ENCODE measurements at places on chromosomes 3 and 15.

DNA sequence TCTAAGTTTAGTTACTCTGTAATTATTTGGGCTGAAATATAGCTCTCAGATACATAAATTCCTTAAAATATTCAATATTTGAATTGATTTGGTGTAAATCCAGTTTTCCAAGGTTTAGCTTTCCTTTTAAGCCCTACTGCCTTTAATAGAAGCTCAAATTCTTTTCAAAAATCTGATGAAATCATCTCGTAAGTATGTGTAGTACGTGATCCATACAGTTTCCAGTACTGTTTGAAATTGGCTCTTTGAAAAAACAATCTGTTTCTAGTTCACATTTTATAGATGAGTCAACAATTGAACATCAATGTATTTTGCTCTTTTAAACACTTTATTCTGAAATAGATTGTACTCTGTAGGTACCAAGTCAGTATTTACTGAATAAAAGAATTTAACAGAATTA is 84.2 kb downstream of the LRRC49 start:
- no peak for DNase-seq

DNA sequence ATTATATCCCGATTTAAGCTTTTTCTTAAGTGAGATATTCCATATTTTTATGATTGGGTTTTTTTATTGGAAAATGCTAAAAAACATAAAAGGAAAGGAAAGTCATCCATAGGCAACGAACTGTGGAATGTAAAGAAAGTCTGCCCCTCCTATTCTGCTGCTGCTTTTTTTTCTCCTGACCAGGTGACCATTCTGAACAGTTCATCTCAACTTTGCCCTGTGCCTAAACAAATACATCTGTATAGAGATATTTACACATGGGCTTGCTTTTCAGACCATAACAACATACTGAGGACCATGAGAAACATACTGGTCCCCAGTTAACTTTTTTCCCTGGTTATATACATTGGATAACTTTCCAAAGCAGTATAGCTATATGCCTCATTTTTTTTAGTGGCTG is 18.9 kb upstream of the MLF1 start:
- DNase-seq = no peak

GRCh38 chr3:188827103-188827502 is 344.7 kb upstream of the TPRG1 start:
- DNase-seq = peak; percentile 56

DNA sequence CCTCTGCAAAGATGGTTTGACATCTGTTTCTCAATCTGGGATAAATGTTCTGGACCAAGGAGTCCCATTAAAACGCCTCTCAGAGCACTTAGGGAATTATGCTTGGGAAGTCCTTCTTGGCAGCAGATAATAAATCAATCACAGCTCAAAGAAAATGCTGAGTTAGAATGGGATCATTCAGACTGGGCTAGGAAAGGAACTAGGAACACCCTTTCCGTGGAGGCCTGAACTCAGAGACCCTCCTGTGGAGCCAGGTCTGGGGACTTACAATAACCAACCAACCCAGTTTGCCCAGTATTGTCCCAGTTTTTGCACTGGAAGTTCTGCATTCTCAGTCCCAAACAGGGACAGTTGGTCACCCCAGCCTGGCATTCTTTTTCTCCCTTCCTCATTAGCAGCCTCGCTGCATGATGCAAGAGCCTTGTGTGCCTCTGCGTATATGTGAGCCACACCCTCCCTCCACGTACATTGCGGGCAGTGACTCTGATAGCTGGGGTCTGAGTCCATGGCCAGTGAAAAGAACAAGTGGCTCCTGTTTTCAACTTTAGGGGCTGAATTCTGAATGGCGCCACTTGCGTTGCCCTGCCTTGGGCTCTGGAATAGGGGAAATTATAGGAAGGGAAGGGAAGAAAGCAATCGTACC is 88.7 kb downstream of the SEMA5B start:
- DNase-seq = peak; percentile 90

- peak; percentile 21 for DNase-seq
Measured at GRCh38 chr15:45790325-45790943, 155.6 kb downstream of the SQOR start.

DNA sequence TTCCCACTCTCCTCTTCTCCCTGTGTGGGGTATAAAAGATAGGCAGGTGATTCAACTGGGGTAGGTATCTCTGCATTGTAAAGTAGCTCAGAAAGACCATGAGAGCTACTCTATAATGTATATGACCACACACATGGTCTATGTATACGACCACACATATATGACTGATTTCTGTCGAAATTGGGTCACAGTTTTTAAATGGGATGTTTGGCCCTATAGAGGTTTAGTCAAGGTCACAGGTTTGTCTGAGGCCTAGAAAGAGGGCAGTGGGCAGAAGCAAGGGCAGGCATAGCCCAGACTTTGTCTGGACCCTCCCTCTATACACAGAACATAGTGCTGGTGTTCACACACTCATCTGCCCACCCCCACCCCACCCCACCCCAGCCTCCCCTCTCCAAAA is 4.4 kb downstream of the LAMP3 start:
- DNase-seq = peak; percentile 19

DNA sequence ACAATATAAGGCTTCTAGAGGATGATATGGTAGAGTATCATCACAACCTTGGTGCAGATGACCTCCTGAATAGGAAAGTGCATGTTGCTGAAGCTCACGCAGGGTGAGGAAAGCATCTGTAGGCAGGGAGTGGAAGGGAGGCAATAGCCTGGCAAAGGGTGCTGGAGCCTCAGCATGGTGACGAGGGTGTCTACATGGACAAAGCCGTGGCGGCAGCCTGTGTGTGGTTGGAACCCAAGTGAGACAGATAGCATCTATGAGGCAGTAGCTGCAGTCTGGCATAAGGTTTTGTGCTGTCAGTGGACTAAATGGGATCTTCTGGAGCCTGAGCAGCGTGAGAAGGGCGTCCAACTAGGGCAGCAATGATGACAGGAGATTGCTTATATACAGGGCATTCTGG is 132.5 kb downstream of the DLG1 start:
- DNase-seq = no peak

- DNase-seq = no peak
Measured at GRCh38 chr15:39598958-39599845, 18.3 kb downstream of the THBS1 start.

DNA sequence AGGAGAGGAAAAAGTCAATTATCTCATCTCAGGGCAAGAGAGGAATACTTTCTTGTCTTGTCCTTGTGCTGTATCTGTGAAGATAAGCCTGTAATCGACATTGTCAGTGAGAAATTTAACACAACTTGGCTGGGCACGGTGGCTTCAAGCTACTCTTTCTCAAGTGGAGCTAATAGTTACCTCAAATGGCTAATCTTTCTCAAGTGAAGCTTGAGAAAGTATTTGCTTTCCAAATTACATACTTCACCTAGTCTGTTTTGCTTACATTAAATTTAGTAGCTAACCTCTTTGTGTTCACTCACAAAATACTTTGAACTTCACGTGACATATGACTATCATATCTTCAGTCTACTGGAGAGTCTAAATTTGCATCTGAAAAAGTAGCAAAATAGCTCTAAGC is 48.3 kb upstream of the B3GALNT1 start:
- DNase-seq = no peak

- DNase-seq = no peak
Measured at GRCh38 chr3:155637567-155637966, 107.3 kb downstream of the PLCH1 start.

- no peak for DNase-seq
Measured at GRCh38 chr3:19248143-19248542, 99.8 kb downstream of the KCNH8 start.

- no peak for DNase-seq
Measured at GRCh38 chr3:169509359-169509758, 154.2 kb downstream of the MECOM start.

GRCh38 chr3:78052746-78053145 is 1012.8 kb downstream of the ROBO2 start:
- no peak for DNase-seq

DNA sequence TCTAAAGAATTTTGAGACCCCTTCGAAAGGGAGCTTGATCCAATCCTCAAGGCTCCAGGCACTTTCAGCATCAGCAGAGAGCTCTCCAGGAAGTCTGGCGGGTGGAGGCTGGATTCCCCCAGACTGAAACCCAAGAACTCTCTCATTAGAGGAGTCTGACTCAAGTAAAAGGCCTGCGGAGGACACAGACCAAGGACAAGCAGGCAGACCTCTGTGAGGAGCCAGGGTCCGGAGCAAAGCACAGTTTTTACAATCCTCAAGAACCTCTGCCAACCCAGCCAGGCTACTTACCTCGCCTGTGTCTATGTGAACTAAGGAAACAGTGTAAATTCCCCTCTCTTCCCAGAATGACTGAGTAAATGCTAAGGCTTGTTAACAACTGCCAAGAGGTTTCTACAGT is 86.2 kb downstream of the FBN1 start:
- DNase-seq = no peak

DNA sequence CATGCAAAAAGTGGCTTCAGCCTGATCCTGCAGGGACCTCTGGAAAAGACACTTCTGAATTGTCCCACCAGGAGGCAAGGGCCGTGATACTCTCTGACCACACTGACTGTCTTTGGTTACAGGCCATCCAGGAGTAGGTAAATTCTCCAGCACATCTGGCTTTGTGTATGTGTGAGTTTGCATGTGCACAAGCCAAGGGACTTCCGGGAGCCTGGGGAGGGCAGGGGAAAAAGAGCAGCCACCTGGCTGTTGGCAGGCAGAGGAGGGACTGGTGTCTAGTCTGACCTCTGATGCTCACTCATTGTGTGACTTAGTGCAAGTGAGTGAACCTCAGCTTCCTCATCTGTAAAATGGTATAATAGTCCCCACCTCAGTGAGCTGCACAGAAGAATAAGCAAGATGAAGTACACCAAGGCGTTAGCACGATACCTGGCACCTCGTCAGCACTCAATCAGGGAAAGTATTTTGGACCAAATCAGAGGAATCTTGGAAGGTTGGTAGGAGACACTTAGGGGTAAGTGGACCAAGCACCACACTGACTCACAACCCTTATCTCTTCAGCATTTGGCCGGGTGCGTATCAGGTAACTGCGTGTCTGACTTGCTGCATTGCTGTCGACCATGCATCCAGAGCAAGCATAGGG is 19.1 kb downstream of the KLHL6 start:
- DNase-seq = no peak

GRCh38 chr15:76162784-76163456 is 103.1 kb downstream of the TMEM266 start:
- DNase-seq = no peak

GRCh38 chr3:78506061-78506460 is 1261.7 kb downstream of the ROBO1 start:
- no peak for DNase-seq

DNA sequence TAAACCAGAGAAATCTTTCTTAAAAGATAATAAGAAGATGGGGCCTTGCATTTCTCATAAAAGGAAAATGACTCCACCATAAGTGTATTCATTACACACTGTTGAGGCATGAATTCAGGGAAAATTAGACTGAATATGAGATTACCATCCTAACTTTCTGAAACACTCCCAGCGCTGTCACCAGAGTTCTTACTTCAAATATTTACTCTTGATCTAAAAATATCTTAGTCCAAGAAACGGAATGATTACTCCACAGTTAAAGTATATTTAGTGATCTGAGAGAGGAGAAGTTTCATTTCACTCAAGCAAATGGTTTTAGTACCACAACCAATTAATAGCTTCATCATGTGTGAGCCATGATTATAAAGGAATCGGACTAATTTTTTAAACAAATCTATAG is 300.3 kb downstream of the ZBTB20 start:
- no peak for DNase-seq

- no peak for DNase-seq
Measured at GRCh38 chr3:114120211-114120610, 58.6 kb downstream of the DRD3 start.

DNA sequence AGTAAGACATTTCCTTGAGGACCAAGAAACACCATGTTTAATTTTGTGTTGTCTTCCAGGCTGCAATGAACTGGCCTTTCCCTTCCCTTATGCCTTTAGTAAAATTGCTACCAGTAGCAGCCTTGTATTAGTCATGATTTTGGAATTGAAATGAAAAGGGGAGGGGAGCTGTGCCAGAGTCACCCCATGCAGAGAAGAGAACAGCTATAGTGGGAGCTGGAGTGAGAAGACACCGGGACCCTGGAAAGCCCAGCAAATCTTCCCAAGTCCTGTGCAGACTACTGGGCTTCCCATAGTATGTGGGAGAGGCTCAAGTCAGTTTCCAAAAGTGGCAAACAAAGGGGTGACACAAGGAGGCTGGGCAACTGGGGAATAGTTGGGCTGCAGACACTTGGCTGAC is 178.5 kb downstream of the NR1D2 start:
- no peak for DNase-seq

GRCh38 chr3:138070006-138070405 is 45.4 kb downstream of the DZIP1L start:
- DNase-seq = no peak

DNA sequence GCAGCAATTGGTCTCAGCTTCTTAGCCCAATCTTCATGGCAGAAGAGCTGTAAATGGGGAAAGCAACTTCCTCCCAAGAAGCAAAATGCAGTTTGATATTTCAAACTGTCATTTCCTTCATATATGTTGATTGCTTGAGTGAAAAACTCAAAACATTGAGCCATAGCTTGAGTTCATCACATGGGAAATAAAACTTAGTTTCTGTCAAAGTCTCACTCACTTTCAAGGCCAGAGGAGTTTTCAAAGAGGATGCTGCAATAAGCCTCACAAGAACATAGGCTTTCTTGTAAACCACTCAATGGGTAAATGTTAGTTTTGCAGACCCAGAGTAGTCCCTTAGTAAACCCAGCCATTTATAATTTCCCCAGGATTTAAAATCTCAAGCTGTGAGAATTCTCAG is 29.1 kb upstream of the SUCLG2 start:
- DNase-seq = no peak

DNA sequence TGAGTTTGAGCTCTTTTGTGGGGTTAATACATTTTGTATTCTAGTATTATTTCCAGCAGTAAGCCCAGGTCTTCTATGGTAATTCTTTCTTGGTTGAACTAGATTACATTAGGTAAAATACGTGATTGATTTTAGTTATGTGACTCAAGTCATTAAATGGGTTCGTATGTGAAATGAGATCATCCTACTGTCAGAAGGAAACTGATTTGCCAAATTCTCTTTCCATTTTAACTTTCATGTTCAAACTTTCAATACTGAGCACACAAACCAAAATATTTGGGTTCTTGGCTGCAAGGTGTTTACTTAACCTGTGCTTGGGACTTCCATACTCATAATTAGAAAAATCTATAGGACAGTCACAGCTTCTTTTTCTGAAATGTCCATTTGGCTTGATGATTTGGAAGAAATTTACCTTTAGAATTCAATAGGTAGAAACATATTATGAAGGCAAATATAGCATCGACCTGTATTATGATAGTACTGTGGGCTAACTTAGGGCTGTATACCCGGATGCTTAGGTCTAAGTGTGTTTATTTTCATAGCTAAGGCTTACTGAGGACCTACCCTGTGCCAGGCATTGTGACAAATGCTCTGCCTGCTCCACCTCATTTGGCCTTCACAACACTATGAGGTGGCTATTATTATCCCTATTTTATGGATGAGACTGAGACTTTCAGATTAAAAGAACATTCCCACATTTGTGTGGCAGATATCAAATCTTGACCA is 631.8 kb upstream of the GRM7 start:
- DNase-seq = no peak

DNA sequence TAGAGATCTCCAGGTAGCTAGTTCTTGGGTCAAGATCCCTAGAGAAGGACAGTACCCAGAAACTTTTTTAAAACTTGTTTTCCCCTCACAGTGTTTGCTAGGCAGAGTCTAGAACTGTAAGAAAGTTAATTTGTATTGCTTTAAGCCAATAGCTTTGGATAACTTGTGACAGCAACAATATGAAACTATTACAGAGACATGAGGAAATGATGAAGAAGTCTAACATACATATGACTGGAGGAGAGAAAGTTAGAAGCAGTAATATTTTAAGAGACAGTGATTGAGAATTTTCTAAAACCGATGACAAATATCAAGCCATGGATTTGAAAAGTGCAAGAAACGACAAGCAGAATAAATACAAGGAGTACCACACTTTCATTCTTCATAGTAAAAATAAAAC is 10.0 kb downstream of the HMG20A start:
- no peak for DNase-seq

Measured in suppressor macrophage (primary cell).